Tibial nerve (tissue), 4 donors: ENCODE measurements at places on chromosomes 16 and 17. TPM values are rescaled to one million over a fixed set of nuclear protein-coding genes. Genes with fewer than 3 reads are reported as not detected.

Gene SLC12A4
- 92.9 TPM for total RNA-seq

Gene TBC1D26
- 0.59 TPM for total RNA-seq

Gene SOX9
- total RNA-seq = 6.6 TPM

Gene CCDC154
- 2.7 TPM for total RNA-seq

Gene ZNF771
- 45.0 TPM for total RNA-seq

Gene FNDC8
- total RNA-seq = not detected

Gene RNU2-1
- total RNA-seq = not detected

Gene HOXB9
- total RNA-seq = 0.30 TPM
